Progenitor cell of endocrine pancreas (in vitro differentiated cells): ENCODE measurements at places on chromosomes 12 and 14.
A peak's percentile ranks its signal among the peaks of the same experiment; 100 is the strongest.

GRCh38 chr12:58172433-58173073 is 231.2 kb downstream of the ATP23 start:
- DNase-seq = no peak

DNA sequence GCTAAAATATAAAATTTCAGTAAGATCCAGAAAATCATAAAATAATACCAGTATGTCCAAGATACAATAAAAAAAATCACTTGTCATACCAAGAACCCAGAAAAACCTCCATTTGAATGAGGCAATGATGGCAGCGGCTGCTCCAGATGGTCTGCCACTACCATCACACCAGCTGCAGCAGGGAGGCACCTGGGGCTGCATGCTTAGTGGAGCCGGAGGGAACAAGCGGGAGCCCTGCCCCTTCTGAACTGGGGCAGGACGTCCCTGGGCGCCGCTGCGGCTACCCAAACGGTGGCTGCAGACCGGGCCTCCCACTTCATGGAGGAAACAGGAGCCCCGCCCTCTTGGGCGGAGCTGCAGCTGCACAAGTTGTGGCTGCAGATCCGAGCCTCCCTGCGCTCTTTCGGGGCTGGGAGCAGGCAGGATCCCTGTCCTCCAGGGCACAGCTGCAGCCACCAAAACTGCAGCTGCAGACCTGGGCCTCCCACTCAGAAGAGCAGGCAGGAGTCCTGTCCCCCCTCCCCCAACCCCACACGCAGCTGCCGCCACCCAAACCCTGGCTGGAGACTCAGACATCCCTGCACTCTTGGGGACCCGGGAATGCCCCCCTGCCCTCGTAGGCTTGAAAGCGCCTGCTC is 36.1 kb upstream of the OR5AU1 start:
- peak; percentile 46 for DNase-seq

GRCh38 chr12:49524660-49525324 is 14.0 kb upstream of the KCNH3 start:
- no peak for DNase-seq

DNA sequence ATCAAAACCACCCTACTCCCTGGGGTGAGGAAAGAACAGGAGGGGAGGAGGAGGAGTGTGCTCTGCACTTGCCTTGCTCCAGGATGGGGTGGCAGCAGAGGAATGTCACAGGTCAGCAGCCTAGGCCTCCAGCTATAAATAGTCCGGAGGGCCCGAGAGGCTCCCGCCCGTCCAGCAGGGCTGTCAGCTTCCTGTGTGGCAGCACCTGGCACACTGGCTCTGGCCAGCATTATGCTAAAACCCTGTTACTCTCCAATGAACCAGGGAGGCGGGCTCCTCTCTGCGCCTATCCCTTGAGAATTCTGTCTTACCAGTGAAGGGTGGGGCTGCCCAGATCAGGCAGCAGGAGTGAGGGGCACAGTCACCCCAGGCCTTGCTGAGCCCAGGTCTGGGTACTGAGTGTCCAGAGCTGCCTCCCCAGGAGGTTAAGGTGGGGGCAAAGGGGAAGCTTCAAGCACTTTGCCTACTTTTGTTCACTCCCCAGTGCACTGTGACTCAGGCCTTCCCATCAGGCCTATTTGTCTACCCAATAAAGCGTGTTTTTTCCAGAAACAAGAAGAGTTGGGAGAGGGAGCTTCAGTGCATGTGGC is 1.2 kb upstream of the COX14 start:
- DNase-seq = no peak

DNA sequence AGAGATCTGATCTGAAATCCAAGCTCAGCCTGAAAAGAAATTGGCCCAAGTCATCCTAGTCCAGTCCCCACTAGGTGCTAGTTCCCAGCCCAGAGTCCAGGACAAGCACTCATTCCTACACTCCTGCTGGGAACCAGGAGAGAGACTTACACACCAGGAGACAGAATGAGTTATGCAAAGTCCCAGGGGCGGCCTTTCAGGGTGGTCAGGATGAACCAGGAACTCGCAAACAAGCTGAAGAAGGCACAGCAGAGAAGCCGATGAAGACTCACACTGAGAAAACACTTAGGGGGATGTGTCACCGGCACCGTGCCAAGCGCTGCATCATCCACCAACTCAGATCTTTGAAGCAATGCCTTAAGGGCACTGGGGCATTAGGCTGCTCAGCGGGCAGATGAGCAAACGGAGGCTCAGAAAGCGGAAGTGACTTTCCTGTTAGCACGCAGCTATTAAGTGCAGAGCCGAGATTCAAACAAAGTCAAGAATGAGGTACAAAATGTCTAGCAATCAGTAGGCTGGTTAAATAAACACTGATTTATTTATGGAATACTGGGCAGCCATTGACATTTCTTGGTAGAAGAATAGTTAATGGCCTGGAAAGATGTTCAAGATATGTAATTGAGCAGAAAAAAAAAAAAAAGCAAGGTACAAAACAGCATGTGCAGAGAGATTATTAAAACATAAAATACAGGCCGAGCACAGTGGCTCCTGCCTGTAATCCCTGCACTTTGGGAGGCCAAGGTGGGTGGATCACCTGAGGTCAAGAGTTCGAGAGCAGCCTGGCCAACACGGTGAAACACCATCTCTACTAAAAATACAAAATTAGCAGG is 78.7 kb downstream of the LRRC74A start:
- DNase-seq = no peak
